ENCODE measurements at places on chromosomes 4 and X.

DNA sequence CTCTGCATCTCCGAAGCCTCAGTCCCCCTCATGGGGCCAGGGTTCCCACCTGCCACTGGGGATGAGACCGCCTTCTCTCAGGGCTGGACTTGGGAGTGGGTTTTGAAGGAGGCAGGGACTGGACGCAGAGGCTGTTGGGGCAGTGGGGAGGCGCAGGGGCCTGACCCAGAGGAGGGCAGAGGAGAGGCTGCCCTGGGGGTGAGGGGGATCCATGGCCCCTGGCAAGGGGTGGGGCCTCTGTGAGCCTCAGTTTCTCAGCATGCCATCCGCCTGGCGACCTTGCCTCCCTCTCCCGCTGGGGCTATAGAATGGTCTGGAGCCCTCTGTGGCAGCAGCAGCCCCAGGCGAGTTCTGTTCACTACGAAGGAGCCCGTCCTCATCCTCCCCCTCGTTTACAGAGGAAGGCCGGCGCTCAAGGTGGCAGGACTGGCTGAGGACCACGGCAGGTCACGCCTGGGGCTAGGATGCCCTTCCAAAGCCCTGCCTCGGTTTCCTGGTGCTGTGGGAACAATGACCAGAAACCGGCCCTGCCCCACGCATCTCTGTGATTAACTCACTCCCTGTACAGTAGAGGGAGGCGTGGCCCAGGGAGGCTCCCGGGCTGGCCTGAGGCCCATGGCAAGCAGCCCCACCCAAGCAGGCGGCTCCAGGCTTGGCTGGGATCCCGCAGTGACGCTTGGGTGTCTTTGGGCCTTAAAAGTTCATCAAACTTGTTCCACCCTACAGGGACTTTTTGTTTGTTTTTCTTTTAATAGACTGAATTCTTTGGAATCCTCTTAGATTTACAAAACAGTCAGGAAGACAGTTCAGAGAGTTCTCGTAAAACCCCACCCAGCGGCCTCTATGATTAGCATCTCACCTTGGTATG, 16.0 kb upstream of the SH3TC1 start:
- DNase-seq = no peak

DNA sequence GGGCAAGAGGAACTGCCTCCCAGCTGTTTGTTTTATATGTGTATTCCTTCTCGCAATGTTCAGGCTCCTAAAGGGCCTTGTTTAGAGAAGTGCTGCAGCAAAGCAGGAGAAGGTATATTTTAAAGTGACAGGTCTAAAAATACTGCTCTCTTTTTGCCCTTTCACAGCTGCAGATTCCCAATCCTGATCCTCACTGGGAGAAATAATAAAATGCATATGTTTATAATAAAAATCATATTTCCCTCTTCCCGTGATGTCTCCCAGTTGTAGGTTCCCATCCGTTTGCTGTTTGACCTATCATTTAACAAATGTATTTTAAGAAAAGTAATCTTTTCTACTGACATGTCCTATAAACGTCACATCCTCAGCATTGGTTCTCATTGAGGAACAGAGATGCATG, 62.7 kb upstream of the GPC4 start:
- DNase-seq = no peak

- no peak for DNase-seq
Observed at GRCh38 chrX:141760761-141761160, 62.2 kb upstream of the SPANXD start.

DNA sequence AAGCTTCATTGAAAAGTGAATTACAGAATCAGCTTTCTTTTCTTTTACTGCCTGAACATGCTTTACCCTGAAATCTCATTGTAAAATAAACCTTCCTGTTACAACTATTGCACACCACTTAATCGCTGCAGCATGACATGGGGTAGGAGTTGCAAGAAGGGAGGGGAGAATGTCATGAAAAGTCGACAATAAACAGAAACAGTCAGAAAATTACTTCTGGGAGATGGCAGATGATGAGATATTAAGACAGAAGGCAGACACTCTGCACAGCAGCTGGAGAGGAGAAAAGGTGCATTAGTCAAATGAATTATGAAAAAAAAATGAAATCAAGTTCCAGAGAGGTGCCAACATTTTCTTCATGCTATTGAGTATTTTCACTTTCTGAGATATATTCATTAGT, 287.7 kb downstream of the PCDH7 start:
- no peak for DNase-seq

GRCh38 chr4:152087335-152087734, 326.5 kb upstream of the GATB start:
- no peak for DNase-seq

GRCh38 chrX:1535241-1536041, 1.5 kb downstream of the P2RY8 start:
- DNase-seq = no peak

GRCh38 chr4:104930298-104930697, 216.4 kb upstream of the TET2 start:
- DNase-seq = no peak

DNA sequence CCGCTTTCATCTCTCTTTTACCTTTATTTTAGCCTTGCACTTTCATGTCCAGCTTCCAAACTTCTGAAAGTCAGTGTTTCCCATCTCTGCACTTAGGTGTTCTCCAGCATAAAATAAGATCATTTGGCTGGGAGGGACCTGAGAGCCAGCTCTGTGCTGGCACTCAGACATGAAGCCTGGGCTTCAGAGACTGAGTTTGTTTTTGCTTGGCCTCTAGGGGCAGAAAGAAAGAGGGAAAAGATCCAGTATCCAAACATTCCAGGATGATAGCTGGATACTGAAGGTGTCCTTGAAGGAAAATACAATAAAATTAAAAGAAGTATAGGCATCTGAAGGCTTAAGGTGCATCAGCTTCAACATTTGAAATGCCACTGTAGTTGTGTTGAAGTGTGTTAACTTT, 202.4 kb upstream of the ZIC3 start:
- DNase-seq = no peak

DNA sequence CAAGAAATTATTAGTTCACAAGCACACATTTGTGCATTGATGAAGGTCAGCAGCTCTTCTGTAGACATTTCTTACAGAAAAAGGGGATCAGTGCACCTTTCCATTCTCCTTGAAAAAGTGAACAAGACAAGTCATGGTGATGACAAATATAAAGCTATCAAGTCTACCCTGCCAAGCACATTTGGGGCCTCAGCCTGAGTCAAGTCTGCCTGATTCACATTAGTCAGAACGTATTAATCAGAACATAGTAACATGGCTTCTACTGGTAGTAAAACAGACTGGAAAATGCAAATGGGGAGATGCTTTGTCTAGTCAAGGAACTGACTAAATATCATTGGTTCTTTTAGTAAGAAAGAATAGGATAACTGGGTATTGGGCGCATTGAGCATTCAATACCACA, 2305.1 kb downstream of the PCDH7 start:
- DNase-seq = no peak

- DNase-seq = peak; percentile 75
Observed at GRCh38 chrX:53093177-53093655, 726 bp upstream of the KANTR start.

GRCh38 chrX:46627711-46628419, 54.3 kb downstream of the CHST7 start:
- no peak for DNase-seq

DNA sequence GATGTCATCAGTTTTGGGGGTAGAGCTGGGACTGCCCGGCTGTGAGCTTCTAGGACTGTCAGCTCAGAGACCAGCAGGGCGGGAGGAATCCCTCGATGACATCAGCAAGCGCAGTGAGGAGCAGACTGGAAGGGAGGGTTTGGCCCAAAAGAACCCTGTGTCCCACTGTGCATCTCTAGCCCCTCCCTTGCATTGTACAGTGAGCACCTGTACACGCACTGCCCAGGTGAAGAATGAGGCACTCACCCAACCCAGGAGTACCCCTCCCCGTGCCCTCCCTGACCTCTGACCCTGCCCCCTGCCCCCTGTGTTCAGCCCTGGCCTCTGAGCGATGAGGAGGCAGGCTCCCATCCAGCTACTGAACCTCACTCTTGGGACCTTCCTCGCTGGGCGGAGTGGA, 92.9 kb downstream of the HMX1 start:
- no peak for DNase-seq

DNA sequence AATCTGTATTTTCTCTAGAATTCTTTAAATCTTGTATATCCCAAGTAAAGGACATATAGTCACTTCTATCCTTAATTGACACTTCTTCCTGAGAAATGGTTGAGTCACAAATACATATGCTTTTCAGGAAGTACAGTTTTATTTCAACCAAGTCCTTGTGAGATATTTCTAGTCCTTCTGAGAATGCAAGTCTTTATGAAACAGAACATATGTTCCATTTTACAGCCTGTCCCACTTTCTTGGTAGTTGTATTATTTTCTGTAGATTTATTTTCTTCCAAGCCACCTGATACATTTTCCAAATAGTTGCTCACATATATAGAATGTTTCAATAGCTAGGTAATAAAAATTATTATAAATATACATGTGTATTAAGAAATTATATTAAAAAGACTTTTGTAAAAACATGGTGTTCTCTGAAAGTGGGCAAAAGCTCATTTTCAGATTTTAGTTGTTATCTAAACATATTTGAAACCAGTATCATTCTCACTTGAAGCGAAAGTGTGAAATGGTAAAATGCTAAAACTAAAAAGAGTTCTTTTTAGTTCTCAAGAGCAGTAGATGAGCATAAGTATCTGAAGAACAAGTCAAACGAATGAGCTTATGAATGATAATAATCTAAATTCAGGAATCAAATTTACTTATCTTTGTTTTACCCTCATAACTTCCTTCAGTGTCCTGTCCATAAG, 468.0 kb downstream of the EPHA5 start:
- no peak for DNase-seq

- no peak for DNase-seq
Observed at GRCh38 chr4:84753321-84753972, 170.5 kb downstream of the CDS1 start.

DNA sequence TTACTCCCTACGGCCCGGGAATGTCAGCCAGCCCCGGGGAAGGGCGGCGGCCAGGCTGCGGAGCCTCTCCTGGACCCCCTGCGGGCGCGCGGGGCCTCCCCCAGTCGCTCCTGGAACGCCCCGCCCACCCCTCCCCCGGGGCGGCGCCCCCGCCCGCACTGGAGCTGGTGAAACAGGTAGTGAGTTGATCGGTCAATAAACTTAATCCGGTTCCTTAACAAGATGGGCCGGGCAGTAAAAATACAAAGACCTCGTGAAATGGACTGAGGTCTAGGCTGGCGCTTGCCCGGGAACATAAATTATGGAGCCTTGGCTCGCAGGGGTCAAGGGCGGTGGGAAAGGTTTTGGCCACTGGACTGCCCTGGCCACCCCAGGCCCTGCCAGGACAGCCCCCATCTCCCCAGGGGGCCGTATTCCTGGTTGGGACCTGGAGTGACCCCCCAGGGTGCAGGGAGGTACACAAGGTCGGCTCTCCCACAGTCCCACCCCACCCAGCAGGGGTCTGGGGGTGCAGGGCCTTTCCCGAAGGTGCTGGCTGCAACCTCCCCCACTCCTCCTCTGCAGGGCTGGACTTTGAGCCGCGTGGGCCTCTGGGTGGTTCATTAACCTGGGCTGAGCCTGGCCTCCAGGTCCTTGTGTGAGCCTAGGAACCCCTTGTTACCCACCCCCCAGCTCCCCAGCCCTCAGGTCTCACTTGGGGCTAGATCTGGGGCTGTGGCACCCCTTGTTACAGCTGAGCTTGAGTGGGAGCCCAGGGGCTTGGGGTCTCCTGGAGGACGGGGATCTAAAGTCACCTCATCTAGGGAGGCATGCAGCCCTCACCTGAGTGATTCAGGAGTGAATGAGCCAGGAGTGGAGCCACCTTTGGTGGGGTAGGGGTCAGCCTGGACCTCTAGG, 2.5 kb downstream of the FGFR3 start:
- DNase-seq = no peak

- DNase-seq = no peak
Observed at GRCh38 chr4:151842430-151843079, 81.7 kb upstream of the GATB start.

All from ecto neural progenitor cell (in vitro differentiated cells).